A172 (cell line): ENCODE measurements at places on chromosomes 3 and 15.

- peak; percentile 85 for DNase-seq
Measured at GRCh38 chr3:49856181-49857005, at the start of gene TRAIP. TRAIP (minus strand) TSS chr3:49856564; CDS start chr3:49856453, 111 bp downstream.

GRCh38 chr3:124632566-124633140 lies 97.6 kb upstream of the UMPS start:
- no peak for DNase-seq

GRCh38 chr3:173733029-173733652 lies 335.6 kb downstream of the NLGN1 start:
- no peak for DNase-seq

DNA sequence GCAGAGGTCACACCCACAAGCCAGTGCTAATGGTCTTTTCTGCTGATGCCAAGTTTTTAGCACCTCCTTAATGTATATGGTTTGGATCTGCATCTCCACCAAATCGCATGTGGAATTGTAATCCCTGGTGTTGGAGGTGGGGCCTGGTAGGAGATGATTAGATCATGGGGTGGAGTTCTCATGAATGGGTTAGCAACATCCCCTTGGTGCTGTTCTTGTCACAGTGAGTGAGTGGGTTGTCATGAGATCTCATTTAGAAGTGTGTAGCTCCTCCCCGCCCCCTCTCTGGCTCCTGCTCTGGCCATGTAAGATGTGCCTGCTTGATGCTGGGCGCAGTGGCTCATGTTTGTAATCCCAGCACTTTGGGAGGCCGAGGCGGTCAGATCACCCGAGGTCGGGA lies 37.3 kb upstream of the KLHL6 start:
- DNase-seq, result no peak

DNA sequence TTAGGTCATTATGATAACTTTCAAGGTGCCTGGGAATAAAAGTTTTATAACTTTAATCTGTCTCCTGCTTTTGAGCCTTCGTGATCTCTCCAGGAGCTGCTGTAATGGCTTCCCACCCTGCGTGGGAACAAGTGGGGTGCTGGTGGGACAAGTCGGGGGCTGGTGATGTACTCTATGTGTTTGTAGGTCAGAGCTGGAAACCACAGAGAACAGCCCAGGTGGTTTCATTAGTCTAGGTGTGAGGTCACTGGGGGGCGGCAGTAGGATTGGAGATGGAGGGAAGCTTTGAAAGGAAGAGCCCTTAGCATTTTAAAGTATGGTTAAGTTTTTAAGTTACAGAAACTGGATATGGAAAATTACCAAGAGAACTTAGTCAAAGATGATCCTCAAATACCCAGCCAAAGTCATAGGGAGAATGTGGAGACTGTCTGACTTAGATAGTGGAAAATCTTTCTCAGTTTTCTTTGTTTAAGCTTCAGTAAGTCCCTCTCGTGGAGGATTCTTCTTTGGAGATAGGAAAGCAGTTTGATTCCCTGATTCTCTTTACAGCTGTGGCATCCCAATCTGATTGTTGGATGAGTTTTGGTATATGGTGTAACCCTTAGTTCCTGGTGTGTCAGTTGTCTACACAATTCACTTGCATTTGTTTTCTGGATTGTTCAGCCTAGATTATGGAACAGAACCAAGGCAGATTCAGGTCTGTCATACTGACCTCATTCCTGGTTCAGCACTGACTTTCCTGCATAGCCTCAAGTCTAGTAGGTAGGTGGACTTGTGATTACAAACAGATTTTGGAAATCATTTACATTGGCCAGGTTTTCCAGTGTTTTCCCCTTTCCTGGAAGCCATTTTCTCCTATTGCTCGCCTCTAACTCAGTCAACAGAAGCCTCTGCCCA lies 115.6 kb downstream of the FNDC3B start:
- DNase-seq, result no peak

DNA sequence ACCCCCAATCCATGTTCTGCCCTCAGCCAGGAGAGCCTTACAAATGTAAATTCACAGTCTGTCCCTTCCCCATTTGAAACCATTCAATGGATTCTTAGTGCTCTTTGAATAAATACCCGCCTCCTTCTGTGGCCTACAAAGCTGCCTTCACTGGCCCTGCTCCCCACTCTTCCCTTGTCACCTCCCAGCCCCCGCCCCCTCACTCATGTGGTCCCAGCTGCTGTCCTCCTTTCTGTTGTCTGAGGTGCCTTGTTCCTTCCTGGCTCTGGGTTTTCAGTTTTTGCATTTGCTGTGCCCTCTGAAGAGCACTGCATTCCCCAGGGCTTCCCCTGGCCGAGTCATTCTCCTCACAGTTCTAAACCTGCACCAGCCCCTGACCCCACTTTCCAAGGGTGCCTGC lies 3.2 kb downstream of the EFCAB12 start:
- no peak for DNase-seq

- DNase-seq, result no peak
Measured at GRCh38 chr15:25178835-25179672, 224.3 kb downstream of the SNRPN start.

- no peak for DNase-seq
Measured at GRCh38 chr15:39777496-39777895, 5.1 kb downstream of the FSIP1 start.

DNA sequence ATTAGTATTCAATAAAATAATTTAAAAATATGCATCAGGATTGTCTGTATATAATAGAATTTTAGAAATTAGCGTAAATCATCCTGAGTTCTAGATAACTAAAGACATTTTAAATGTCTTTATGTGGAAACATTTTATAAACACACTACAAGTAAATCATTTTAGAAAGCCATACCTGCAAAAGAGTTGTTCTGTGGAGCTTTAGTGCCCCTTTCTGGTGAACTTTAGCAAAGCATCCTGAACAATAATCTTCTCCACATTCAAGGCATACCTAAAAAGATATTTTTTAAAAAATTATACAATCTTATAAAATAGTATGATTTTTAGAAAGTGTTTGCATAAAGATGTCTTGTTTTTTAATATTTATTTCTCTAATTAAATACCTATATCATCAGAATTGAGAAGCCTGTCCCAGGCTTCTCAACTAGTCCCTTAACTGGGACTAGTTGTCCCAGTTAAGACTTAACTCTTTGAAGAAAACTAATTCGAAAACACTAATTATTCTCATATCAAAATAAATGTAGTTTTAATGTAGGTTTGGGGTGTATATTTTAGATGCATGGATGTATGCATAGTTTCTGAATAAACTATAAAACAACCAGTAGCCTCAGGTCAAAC lies 29.7 kb downstream of the ZBBX start:
- DNase-seq, result peak; percentile 41

- peak; percentile 13 for DNase-seq
Measured at GRCh38 chr3:187689984-187690383, 12.4 kb downstream of the RTP2 start.

- peak; percentile 4 for DNase-seq
Measured at GRCh38 chr3:26236531-26236930, 386.0 kb upstream of the LRRC3B start.

- DNase-seq, result peak; percentile 83
Measured at GRCh38 chr15:41940441-41940857, 31.9 kb downstream of the EHD4 start.

DNA sequence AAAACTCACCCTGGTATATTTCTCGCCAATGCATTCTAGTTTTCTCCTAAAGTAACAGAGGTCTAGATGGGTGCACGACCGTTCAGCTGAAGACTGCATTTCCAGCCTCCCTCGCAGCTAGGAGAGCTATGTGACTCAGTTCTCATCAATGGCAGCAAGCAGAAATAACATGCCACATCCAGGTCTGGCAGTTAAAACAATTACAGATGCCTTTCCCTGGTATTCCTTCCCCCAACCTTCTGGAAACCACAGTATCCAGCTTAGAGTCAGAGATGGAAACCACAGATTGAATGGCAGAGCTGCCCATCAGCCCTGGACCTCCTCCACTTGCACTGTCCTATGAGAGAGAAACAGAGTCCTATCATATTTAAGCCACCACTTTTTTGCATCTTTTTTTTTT lies 4.8 kb downstream of the HAPLN3 start:
- DNase-seq, result peak; percentile 52

DNA sequence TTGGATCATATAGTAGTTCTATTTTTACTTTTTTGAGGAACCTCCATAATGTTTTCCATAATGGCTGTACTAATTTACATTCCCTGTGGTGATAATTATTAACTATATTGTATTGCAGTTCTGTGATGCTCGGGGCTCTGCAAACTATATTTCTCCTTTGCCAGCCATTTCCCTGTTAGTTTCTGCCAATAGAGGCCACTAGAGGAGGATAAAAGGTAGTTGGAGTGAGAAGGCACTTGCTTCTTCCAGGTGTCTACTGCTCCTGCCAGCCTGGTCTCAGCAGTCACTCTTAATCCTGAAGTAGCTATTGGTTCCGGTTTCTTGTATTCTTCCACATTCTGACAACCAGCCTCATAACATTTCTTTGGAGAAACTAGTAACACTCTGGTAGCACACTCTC lies 233.9 kb upstream of the GBE1 start:
- no peak for DNase-seq

DNA sequence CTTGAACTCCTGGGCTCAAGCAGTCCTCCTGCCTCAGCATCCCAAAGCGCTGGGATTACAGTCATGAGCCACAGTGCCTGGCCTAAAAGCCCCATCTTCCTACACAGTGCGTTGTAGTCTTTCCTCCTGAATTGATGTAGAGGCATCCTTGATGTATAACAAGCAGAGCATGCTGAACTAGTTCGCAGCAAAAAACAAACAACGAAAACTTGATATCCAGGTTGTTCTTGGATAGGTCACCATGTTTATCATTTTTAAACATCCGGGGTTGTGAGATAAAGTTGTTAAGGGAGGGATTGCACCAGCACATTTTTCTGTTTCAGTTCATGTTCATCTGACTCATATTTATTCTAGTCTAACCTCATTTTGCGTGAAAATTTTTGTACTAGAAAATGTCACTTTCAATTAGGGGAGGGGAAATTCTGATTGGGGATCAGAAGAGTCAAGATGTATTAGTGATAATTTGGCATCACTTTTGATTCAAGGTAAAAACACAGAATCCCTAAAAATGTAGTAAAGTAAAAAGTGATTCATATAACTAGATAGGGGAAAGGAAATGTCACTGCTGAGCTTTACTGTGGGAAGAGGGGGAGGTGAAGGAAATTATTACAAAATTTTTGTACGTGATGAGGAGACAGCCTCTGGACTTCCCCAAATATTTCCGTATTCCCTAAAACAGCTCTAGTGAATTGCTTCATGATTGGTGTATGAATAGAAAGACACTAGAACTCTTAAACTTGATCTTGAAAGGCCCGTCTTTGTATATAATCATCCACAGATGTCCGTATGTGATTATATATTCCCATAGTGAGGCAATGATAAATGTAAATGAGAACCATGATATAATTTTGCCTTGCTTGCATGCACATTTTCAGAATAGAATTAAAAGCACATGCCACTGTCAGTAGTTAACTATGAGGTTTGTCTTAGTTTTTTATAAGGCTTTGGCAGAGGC lies 22.9 kb downstream of the RAB8B start:
- no peak for DNase-seq

DNA sequence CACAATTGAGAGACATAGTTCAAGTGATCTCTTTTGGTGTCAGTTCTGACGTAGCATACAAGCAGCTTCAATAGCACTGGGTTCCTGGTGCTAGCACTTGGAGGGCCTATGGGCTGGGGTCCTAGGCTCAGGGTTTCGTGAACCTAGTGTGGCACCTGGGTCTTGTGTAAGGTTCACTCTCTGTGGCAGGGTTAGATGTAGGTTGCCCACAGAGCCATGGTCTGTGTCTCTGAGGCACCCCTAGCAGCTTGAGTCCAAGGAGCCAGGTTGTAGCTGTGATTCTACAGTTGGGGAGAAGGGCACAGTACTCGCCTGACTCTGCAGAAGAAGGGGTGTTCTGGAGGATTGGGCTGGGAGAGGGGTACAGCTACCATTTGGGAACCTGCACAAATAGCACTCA lies 282.6 kb upstream of the LRRC3B start:
- DNase-seq, result no peak

DNA sequence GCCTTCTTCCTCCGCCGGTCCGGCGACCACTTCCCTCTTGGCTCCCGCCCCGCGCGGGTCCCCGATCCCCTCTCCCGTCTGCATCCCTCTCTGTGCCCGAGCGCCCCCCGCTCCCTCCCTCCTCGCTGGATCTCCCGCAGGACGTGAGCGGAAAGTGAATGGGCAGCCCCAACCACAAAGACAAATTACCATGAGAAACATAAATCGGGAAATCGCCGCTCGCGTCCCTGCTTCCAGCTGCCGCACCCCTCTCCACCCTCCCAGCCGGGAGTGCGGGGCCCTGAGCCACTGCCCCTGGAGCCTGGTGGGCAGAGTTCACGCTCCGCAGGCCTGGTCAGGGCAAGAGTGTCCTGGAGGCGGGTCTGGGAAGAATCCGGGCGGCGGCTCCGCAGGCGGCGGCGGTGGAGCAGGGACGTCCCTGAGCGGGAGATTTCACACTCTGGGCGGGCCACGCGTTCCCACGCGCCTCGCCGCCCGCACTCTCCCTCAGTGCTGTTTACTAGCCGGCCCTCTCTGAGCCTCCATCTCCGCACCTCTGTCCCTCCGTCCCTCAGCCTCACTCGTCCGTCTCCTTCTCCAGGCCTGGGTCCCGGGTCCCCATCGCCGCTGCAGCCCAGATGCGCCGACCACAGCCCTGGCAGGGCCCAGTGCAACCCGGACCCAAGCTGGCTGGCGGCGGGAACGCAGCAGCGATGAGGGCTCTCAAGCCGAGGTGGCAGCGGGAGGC lies 835 bp downstream of the SEMA5B start:
- no peak for DNase-seq

GRCh38 chr3:77780278-77780996 lies 740.5 kb downstream of the ROBO2 start:
- DNase-seq, result no peak

DNA sequence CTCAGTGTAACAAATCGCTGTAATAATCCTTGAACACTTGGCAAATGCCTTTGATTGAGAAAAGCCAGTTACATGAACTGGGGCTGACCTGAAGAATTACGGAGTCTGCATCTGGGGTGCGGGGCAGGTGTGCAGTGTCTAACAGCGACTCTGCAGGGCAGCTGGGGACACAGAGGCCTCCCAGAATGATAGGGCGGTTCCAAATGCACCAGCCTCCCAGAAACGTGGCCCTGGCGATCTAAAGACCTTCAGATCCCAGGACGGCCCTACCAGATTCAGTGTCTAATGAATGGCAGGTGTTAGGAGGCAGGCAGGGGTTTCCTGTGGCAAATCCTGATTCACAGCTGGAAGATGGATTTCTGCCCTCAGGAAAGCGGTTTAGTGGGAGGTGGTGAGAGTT lies 100.5 kb upstream of the RGMA start:
- DNase-seq, result no peak

DNA sequence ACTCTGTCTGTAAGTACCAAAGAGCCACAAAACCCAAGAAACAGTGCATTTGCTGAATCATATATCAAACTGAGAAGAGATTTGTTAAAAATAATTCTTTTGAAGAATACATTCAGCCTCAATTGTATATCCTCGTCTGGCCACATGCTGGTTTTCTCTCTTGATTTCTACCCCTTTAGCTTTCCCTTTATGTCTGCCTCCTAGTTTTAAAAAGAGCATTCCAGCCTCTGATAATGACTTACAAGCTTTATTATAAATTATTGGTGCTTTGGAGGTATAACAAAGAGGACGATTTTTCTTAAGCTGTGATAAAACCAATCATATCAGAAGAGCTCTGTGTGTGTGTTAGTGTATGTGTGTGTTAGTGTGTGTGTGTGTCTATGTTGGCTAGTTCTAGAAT lies 70.4 kb upstream of the ROBO2 start:
- DNase-seq, result no peak
